Activated CD4-positive, alpha-beta T cell treated with anti-CD3 and anti-CD28 coated beads for 48 hours (primary cell): ENCODE measurements at places on chromosomes 3 and 15.

- no peak for DNase-seq
These were observed 123.2 kb upstream of the FEZF2 start for GRCh38 chr3:62496503-62496902.

- no peak for DNase-seq
These were observed 10.1 kb upstream of the GLCE start for GRCh38 chr15:69150336-69150735.

DNA sequence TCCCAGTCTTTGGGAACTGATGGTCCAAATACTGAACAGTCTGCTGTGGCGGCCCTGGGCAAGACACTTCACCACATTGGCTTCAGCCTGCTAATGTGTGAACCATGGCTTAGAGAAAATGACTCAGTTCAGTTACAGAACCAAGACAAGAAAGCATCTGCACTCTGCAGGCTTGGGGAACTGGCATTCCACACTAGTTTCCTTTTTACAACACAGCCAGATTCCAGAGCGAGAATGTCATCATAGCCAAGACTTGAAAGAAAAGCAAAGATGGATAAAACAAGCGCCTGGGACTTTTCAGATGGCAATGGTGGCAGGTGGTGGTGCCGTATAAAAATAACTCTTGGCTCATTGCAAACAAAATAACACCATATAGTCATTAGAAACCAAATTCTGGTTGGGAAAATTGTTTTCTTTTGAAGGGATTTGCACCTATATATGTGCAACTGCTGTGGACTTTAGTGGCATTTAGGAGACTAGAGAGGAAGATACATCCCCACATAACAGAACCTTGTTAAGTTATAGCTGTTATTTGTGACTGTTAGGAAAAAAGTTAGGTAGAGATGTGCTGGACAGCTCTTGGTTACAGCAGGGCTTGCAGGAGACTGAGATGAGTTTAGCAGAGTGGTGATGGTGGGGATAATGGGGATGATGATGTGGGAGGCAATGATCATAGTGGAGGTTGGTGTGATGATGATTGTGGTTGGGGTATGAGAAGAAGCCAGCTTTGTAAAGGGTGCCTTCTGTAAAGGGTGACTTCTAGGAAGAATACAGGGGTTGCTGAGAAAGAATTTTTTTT lies 273.6 kb downstream of the THRB start:
- DNase-seq = no peak

DNA sequence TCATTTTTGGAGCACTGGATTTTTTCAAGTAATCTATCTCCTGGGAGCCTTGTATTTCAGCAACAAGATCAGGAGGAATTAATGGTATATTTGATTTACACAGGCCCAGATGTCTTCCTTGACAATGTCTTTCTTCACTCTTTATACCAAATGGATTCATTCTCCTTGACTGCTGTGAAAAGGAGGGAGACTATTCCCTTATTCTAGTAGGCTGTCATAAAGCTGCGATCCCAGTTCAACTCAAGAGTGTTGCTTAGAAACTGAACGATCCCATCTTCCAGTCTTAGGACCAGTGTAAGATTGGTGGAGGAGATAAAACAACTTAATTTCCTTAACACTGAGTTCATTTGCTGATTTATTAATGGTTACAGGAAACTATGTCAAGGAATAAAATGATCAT lies 119.4 kb upstream of the ROBO1 start:
- DNase-seq = no peak

DNA sequence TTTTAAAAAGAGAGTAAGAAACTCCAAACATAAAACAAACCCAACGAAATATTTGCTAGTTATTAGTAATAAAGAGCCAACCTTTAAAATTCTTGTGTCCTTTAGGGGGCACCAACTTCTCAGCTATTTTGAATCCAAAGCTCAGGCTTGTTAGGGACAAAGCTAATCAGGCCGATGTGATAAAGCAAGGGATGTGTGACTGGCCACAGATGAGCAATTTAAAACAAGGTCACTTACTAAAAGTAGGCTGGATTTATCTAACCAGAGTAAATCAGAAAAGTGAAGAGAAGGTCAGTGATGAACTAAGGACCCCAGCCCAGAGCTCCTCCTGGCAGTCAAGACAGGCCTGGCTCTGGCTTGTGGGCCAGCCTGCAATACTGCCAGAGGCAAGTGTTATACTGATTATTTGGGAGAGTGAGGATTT lies 108.5 kb downstream of the CYP19A1 start:
- DNase-seq = no peak

DNA sequence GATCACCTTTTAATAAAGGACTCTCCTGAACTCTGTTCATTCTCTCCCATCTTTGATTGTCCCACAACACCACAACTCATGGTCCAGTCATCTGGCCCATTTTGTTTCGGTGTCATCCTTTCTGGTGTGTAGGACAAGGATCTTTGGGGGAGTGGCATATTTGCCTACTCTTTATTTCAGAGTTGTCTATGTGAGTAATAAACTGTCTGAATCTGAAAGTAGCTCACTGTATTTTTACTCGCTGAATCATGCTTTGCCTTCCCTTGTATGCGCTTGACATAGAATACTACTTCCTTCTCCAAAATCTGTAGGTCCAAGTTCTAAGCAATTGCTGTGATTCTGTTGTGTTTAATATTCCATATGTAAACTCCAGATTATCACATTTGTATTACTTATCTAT lies 29.9 kb upstream of the NOX5 start:
- DNase-seq = no peak

- DNase-seq = no peak
These were observed 1.4 kb downstream of the U2SURP start for GRCh38 chr3:143002727-143003126.

DNA sequence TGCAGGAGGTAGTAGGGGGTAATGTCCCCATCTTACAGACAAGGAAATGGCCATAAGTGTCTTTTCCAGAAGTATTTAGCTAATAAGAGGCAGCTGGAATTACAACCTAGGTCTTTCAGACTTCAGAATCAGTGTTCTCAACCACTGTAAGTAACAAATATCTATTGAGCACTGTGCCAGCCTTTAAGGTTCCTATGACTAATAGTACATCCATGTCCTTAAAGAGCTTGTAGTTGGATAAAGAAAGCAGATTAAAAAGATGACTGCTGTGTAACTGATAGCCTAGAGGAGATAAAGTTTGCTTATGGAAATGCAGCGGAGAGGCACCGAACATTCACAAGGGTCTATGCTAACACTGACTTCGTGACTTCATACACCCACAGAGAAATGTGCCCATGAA lies 136.0 kb downstream of the KCNMB2 start:
- no peak for DNase-seq

GRCh38 chr3:44974416-44974815 lies 1.6 kb downstream of the ZDHHC3 start:
- no peak for DNase-seq

DNA sequence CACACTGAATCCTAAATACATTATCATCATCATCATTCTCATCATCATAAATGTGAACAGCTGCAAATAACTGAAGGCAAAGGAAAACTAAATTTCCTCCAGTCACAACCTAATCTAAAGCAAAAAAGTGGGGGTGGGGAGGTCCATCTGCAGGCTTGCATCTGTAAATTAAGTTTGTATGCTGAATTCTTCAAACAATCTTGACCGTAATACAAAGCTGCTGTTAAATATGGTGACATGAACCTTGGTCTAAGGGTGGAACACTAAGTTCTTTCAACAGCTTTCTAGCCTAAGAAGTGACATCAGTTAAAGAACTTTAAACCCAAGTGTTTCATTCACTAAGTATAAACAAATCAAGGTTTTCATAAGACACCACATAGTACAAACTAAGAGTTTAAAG lies 4.3 kb downstream of the LRRFIP2 start:
- no peak for DNase-seq
